Cortex of kidney (tissue), 1 donor: ENCODE measurements at places on chromosomes 13 and 19.

DNA sequence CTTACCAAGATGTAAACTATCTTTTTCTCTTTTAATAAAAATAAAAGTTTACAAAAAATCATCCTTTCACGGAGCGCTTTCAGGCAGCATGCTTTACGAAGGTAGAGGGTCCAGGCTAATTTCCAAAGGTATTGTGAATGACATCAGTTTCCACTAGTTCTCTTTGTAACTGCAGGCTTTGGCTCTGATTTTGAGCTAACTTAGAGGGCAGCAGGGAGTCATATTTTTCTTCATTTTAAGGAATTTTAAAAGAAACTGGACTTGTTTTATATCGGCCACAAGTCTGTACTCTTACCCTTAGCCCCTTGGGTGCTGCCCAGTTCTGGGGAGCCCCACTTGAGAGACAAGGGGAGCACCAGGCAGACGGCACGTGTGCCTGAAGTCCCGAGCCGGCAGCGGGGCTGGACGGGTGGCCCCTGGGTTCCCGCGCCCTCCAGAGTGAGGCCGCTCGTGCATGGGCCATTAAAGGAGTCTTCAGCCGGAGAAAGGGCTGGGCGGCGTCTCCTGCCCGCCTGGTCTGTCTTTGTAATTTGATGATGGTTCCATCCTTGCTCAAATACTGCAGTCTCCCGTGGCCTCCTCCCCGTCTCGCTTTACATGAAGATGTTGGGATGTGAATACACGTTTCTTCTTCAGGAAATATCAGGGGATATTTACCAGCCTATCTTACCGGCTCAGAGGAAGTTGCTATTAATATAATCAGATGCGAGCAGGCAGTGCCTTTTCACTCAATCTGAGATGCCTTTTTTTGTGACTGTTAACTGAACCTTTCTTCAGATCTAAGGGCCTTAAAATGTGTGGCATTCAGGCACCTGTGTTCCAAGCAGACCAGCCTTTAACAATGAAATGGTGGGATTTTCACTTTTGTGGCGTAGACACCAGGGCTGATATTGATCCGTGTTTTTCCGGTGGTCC is 67.4 kb downstream of the GGACT start:
- DNase-seq, result no peak

- DNase-seq, result no peak
Measured at GRCh38 chr19:41876847-41877832, at the start of gene CD79A. CD79A (plus strand) TSS chr19:41877279; CDS start chr19:41877305, 26 bp downstream.

DNA sequence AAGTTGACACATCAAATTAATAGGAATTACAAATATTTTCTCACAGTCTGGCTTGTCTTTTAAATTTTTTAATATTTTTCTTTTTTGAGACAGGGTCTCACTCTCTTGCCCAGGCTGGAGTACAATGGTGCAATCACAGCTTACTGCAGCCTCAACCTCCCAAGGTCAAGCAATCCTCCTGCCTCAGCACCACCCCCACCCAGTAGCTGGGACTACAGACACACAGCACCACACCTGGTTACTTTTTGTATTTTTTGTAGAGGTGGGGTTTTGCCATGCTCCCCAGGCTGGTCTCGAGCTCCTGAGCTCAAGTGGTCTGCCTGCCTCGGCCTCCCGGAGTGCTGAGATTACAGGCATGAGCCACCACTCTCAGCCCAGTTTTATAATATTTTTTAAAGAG is 72.0 kb downstream of the SPATA13 start:
- DNase-seq, result no peak

DNA sequence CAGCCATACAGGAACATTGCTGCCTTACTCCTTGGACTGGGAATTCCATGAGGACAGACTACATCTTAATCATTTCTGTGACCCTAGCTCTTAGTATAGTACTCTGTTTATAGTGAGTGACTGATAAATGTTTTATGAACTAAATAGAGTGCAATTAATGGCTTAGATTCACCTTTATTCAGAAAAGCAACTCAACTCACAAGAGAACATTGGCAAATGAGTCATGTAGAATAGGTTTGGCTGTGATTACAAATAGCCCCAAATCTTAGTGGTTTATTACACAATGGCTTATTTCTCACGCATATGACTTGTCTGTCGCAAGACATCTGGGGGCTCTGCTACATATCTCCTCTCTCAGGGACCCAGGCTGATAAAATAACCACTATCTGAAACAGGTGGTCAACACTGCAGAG is 121.6 kb upstream of the KL start:
- no peak for DNase-seq

GRCh38 chr13:48564056-48564455 is 31.2 kb upstream of the RCBTB2 start:
- no peak for DNase-seq

DNA sequence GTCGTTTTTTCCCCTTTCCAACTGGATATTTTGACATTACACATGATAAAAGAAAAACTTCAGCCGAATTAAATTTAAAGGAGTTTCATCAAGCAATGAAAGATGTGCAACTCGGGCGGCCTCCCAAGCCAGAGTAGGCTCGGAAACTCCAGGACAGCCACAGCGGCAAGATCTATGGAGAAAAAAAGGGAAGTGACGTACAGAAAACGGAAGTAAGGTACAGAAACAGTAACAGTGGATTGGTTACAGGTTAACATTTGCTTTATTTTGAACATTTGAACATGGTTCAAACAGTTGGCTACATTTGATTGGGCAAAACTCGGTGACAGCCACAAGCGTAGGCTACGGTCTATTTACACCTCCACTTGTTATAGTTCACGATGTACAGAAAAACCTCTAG is 30.5 kb upstream of the FAM124A start:
- DNase-seq, result no peak
